Activated naive CD8-positive, alpha-beta T cell treated with anti-CD3 and anti-CD28 coated beads, Interleukin-2, amount 50 U/mL, for 16 hours (primary cell): ENCODE measurements at places on chromosomes 1 and 21.

GRCh38 chr1:200659269-200659668 lies 10.4 kb downstream of the DDX59 start:
- no peak for DNase-seq

GRCh38 chr1:85608851-85609250 lies 28.3 kb downstream of the CCN1 start:
- no peak for DNase-seq

- DNase-seq, result no peak
Observed at GRCh38 chr1:27872802-27873551, 633 bp downstream of the THEMIS2 start.

- DNase-seq, result no peak
Observed at GRCh38 chr1:181110013-181110412, 21.5 kb downstream of the IER5 start.

- no peak for DNase-seq
Observed at GRCh38 chr1:34165422-34165921, 442 bp upstream of the CSMD2 start.

DNA sequence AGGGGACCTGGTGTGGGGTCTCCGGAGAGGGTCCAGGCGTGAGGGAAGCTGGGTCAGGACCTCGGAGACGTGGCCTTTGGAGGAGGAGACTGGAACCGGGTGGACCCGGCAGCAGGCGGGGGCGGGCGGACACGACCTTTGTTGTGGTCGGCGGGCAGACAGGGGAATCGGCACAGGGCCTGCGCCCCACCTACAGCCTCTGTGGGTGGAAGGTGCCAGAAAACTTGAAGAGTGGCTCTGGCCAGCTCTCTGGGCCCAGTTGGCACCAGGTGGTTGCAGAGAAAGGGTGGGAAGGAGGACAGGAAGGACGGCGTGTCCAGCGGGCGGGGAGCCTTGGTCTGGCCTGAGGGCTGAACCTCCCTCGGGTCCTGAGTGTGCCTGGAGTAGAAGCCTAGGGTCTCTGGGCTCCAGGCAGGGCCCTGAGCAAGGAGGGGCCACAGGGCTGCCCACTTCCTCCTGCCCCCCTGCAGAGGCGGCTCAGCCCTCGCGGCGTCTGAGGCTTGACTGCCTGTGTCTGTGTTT lies 7.7 kb upstream of the TTLL10 start:
- no peak for DNase-seq

GRCh38 chr1:29732453-29732852 lies 496.1 kb downstream of the PTPRU start:
- no peak for DNase-seq

DNA sequence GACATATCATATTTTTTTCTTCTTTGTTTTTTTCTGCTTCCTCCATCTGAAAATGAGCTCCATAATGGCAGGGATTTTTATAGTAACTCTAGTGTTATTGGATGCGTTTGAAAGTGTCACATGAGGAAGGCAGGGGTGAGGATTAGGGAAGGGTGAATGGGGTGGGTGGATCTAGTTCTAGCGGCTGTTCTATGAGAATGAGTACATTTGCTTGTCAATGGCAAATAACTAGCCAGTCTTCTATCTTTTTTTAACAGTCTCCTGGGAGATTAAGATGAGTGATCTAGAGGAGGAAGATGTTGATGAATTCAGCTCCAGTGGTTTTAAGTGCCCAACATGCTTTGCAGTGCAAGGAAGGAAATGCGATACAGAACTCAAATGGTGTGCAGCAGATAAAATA lies 5.8 kb downstream of the OR14I1 start:
- no peak for DNase-seq

GRCh38 chr1:101820071-101820470 lies 176.7 kb downstream of the OLFM3 start:
- no peak for DNase-seq

GRCh38 chr1:193753038-193753756 lies 566.8 kb upstream of the B3GALT2 start:
- DNase-seq, result no peak

DNA sequence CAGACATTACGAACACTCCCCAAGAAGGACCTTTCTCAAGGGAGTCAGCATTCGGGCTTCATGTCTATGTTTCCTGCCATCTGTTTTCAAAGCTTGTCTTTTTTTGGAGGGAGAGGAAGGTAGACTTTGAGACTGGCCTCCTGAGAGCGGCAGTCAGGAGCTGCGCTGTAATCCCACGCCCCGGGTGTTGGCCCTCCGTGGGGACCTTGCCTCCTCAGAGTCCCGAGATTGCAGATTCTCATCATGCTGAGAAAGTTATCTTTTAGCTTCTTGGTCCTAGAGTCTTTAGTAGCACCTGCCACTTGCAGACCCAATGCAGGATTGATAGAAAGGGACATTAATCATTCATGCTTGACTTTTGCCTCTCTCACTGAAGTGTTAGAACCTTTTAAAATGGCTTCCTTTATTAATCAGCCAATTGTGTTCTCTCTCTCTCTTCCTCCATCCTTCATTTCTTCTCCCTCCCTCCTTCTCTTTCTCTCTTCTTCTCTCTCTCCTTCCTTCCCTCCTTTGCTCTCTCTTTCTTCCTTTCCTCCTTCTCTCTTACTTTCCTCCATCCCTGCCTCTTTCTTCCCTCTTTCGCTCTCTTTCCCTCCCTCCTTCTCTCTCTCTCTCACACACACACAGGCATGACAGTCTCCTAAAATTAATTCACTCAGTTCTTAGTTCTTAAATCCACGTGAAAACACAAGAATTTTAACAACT lies 25.2 kb upstream of the GNPAT start:
- no peak for DNase-seq

GRCh38 chr1:153774780-153775457 lies at the start of gene SLC27A3:
Gene SLC27A3 (plus strand): TSS chr1:153775407. CDS start chr1:153775498, 91 bp downstream.
- no peak for DNase-seq

GRCh38 chr1:24900486-24900849 lies 29.6 kb downstream of the RUNX3 start:
- no peak for DNase-seq

- DNase-seq, result no peak
Observed at GRCh38 chr1:239854922-239855321, 236.8 kb upstream of the FMN2 start.

GRCh38 chr1:117032266-117032665 lies 27.9 kb upstream of the TTF2 start:
- DNase-seq, result no peak

- DNase-seq, result no peak
Observed at GRCh38 chr1:79524126-79524525, 517.6 kb upstream of the ADGRL4 start.

DNA sequence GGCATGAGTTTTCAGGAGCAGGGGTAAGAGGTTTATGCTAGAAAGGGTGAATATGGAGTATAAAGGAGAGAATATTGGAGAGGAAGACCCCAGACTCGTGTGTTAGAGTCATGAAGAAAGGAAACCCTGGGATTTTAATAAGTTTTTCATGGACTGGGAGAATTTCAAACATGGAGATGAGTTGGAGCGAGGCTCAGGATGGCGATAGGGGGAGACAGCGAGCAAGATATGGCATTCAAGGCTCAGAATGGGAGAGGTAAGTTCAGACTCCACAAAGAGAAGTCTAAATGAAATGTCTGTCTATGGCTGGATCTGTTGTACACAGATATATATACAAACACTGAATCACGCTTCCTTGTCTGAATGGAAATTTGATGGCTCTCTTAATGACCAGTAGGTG lies 92.5 kb downstream of the LRRC40 start:
- DNase-seq, result no peak

DNA sequence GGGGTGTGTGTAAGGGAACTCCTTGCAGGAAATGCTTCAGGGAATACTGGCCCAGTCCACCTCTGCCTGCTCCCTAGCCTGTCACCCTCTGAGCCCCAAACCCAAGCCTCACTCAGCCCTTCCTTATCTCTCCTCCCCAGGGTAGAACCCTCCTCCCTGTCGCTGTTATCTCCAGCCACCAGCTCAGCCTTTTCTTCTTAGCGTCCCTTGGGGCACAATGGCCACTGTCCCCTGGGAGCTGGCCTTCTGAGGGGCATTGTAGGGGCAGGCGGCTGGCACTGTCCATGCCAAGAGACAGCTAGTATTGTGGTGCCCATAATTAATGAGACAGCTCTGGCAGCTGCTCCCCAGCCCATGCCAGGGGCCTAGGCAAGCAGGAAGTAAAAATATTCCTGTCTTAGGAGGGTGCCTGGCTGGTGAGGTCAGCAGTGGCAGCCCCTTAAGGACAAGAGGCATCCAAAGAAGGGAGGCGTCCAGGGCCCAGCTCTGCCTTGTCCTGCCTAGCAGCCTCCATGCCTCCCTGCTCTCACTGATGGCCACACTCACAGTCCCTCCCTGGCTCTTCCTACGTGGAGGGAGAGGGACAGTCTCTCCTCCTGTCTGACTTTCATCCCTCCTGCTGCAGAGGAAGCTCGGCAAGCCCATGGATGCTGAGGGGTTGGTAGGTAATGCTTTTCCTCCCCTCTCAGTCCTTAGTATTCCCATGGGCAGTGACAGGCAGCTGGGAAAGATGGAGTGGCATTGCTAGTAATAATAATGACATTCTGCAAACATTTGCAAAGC lies 37.5 kb downstream of the KCNQ4 start:
- DNase-seq, result no peak

DNA sequence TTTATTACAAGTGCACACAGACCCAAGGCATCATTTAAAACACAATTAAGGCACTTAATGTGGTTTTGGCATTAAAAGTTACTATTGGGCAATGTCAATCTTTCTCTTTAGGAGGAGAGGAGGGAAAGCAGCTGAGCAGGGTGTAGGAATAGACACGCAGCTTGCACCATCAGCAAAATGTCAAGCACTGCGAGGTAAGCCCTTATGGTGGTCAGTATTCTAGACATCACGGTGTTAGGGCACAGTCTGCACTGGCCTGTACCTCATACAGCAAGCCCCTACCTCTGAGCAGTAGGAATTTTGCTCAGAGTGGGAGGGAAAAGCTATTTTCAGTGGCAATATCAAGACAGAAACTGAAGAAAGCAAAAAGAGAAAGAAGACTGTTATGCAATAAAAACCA lies 62.0 kb upstream of the ESRRG start:
- DNase-seq, result no peak

DNA sequence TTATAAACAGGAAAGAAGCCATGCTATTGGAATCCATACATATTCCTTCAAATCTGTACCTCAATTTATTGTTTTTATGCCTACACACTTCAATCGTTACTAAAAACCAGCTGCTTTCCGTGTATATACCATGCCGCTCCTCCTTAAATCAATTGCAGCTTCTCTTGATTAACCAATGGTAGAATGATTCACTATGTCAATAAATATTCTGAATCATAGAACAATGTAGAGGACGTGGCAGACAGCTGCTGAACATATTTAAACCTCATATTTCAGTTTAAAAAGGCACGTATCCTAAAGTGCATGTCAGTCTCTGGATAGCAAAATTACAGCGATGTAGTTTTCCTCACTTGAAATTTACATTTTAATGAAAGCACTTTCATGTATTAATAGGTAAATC lies 100.4 kb downstream of the MRPL39 start:
- no peak for DNase-seq
